Tongue (tissue), 3 donors: ENCODE measurements at places on chromosomes 4 and X. TPM values are rescaled to one million over a fixed set of nuclear protein-coding genes. Genes with fewer than 3 reads are reported as not detected.

The AFF2 gene
- 3.1 TPM for total RNA-seq

The ACSL4 gene
- 38.1 TPM for total RNA-seq

The AMBN gene
- not detected for total RNA-seq

The FAM53A gene
- 1.7 TPM for total RNA-seq

The ASB5 gene
- 206 TPM for total RNA-seq

The PRDM5 gene
- 36.4 TPM for total RNA-seq

The BTC gene
- 32.9 TPM for total RNA-seq
